ENCODE measurements at places on chromosomes 2 and 18.

GRCh38 chr2:200181755-200182154, 124.7 kb upstream of the SPATS2L start:
- DNase-seq = no peak

DNA sequence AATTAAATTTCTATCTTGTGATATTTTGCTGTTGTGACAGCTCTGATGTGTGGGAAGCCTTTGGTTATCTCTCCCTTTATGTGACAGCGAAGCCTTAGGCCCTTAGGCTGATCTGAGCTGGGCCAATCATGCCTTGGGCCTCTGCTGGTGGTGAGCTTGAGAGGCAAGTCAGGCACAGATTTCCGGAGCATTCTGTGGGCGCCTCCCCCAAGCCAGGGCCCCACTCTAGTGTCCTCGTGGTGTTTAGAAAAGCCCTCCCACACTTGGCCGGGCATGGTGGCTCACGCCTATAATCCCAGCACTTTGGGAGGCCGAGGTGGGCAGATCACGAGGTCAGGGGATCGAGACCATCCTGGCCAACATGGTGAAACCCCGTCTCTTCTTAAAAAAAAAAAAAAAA, 239.8 kb downstream of the SH3RF3 start:
- DNase-seq = no peak

GRCh38 chr2:180716186-180717180, 263.9 kb upstream of the UBE2E3 start:
- DNase-seq = no peak

DNA sequence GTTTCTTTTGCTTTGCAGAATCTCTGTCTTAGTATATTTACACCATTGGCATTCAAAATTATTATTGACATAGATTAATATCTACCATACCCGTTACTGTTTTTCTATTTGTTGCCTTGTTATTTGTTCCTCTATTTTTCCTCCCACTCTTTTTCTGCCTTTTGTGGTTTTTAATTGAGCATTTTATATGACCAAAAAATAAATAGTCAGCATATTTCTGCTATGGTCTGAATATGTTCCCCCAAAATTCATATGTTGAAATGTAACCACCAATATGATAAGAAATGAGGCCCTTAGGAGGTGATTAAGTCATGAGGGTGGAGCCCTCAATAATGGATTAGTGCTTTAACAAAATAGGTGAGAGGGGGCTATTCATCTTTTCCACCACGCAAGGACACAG, 35.3 kb downstream of the ADRA2B start:
- DNase-seq = no peak

GRCh38 chr2:100292022-100292580, 30.2 kb downstream of the LONRF2 start:
- DNase-seq = no peak

- no peak for DNase-seq
Measured at GRCh38 chr2:65055422-65056214, 598 bp upstream of the CEP68 start.

GRCh38 chr2:127078666-127079270, 28.2 kb downstream of the BIN1 start:
- DNase-seq = no peak

DNA sequence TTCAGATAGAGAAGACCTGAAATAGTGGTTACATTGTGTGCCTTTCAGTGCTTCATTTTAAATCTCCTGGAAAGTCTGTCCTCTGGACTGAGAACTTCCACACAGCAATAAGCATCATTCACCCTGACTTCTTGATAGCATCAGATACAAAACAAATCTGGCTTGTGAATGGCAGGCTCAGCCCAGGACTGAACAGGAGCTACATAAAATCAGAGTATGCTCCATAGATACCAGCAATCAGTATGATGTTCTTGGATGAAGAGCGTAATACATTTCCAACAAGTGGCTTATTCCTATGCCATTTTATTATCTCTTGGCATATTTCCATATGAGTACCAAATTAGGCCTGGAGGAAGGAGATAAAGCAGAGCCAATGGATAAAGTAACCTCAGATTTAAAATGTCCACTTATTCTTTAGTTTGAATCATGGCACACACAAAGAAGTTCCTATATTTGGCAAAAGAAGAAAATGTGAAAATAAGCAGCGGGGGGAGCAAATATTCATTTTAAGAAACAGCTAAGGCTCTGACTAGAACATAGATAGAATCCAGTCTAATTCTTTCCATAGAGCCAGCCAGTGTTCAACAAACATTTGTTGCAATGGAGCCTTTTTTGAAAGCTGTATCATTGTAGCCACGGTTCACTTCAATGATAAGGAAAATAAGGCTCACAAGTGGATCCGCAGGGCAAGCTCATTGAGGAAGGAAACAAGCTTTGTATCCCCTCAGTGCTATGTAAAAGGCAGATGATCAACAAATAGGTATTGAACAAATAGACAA, 230.8 kb upstream of the CHAC2 start:
- DNase-seq = no peak

GRCh38 chr2:73852020-73852419, 23.3 kb downstream of the STAMBP start:
- DNase-seq = no peak

DNA sequence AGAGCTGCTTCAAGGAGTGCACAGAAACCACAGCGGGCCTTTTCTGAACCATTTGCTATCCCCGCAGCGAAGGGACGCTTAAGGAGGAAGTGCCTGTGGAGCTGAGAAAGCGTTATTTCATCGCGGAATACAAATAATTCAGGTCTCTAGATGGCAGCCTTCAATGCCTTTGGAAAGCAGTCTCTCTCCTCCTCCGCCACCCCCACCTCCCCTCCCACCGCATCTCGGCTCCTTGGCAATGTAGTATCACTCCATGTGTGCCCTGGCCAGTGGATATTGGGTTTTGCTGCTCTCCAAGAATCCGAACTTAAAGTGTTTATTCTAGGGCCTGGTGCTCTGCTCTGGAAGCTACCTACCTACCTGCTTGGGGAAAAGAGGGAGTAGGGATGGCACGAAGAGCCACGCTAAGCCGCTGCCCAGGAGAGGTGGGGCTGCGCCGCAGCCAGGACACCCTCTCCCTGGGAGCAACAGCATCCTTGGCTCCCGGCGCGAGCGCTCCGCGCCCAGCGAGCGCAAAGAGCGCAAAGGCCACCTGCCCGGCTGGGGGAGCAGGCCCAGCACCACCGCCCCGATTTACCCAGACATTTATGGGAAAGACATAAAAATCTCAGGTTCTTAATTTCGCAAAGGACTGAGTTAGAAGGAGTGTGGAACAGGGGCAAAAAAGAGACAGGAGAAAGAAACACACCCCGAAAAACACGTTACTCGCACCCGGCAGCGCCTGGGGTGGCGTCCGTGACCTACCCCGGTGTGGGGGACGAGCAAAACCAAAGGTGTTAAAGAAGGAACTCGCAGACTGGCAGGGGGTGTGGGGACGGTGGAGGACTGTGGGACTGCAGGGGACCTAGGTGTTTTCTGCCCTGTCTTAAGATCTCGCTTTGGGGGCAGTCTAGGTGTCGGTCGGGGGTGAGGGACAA, 1.0 kb downstream of the SPHKAP start:
- DNase-seq = peak; percentile 30

GRCh38 chr18:76566987-76567386, 71.9 kb upstream of the ZNF516 start:
- DNase-seq = no peak
